Upper lobe of left lung (tissue), 6 donors: ENCODE measurements at places on chromosomes 1 and 21. TPM values are rescaled to one million over a fixed set of nuclear protein-coding genes. Genes with fewer than 3 reads are reported as not detected.

LDLRAD1 gene
- 6.3 TPM for total RNA-seq

DNA sequence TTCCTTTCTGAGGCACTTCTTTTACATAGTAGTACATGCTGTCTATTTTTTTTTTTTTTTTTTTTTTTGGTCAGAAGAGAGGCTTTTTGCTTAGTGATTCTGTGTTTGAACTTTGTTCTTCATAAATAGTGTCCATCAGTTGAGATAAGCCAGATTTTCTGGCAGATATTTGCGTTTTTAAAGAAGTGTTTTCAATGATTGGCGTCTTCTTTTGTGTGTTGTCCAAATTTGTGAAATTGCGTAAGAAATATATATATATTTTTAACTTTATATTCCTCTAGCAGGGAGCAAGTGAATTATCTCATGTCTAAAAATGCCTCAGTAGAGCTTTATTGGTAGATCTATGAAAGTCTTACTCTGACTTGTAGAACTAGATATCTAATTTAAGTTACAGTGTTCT lies 28.3 kb downstream of the NEK7 start:
- no peak for DNase-seq

- DNase-seq: no peak
These were observed 118.4 kb upstream of the L1TD1 start for GRCh38 chr1:62076286-62076685.

GRCh38 chr1:57686306-57686705 lies 262.4 kb upstream of the DAB1 start:
- DNase-seq: no peak

GRCh38 chr1:153687346-153688125 lies 9.0 kb downstream of the NPR1 start:
- no peak for DNase-seq

GRCh38 chr1:51714374-51715019 lies 97.6 kb downstream of the OSBPL9 start:
- no peak for DNase-seq

DNA sequence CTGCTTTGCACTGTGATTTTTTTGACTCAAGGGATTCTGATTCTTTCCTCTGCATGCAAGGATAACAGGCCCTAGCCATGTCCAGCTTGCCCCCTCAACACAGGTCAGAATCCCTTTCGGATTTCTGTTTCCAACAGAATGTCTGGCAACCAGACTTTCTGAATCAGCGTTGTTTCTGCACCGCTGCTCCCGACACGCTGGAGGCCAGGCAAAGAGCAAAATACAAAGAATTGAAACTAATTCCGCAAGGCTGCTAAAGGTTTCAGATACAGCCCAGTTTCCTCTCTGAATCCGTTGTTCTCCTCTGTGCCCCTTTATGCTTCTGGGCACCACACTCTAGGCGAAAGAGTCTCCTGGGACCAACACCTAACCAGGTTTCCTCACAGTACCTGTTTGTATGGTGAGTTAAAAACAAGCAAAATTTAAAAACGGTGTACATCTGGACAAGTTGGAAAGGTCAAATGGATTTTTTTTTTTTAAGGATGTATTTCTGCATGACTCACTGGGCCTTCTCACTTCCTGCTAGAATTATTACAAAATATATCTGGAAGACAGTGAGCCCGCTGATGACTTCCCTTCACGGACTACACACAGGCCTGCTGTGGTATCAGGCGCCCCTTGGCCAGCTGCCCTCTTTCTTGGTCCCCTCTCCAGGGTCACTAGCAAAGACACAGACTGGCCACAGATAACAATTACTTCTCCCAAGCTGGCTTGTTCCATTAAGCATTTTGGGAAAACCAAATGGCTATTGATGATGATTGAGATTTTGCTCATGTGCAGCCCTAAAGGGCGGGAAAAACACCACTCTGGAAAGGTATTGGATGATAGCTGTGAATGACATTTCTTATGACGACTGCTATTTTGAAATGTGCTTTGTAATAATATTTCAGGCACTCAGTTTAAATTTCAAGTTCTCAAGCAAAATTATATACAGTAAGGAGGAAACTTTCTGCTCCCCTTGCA lies 118.3 kb downstream of the TGFB2 start:
- no peak for DNase-seq

- peak; percentile 27 for DNase-seq
These were observed 23.6 kb upstream of the DNM3 start for GRCh38 chr1:171817511-171818265.

- no peak for DNase-seq
These were observed 207.7 kb upstream of the KAZN start for GRCh38 chr1:14390816-14391215.
